ENCODE measurements at places on chromosomes 12 and 14. TPM values are rescaled to one million over a fixed set of nuclear protein-coding genes. Genes with fewer than 3 reads are reported as not detected.

SP7 gene
- not detected for total RNA-seq

DNA sequence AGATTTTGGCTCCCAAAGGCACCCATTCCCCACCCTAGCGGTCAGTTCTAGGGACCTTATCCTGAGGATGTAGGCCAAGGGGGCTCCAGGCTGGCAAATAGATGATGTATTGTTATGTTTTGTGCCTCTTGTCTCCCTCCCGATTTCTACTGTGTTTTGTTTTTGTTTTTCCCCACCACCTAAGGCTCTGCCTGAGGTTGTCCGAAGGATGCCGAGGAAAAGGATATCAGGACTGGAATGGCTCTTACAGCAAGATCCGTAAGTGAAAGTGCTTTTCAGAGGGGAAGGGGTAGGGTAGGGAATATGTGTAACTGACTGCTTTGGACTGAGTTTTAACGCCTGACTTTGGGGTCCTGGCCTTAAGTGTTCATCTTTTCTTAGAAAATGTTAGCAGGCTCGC lies 6.6 kb downstream of the FOXG1 start:
- DNase-seq, result no peak

MYF6 gene
- not detected for total RNA-seq

DNA sequence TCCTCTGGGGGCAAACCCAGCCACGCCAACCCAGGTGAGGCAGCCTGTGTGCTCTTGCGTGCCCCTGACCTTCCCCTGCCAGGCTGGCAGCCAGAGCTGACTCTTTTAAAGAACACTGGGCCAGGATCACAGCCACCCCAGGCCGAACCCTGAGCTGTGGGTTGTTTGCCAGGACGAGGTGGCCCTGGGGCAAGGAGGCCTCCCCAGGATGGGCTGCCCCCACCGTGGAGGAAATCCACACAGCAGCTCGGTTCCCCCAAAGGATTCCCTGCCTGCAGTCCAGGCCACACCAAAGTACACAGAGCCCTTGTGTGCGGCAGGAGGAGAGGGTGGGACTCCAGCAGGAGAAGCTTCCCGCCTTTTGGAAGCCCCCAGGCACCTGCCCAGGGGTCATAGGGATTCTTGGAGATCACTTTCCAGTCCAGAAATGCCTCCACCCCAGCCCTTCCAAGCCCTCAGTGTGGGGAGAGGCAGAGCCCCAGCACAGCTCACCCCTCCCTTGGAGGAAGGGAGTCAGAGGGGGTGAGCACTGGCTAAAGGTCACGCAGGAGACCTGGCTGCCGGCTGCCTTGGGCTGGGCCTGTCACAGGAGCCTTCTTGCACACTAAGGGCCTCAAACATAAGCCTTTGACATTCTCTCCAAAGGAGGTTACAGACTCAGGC lies 115.6 kb downstream of the CALM1 start:
- no peak for DNase-seq

- no peak for DNase-seq
These were observed 70.0 kb downstream of the DNAH10 start for GRCh38 chr12:123832052-123832451.

DNA sequence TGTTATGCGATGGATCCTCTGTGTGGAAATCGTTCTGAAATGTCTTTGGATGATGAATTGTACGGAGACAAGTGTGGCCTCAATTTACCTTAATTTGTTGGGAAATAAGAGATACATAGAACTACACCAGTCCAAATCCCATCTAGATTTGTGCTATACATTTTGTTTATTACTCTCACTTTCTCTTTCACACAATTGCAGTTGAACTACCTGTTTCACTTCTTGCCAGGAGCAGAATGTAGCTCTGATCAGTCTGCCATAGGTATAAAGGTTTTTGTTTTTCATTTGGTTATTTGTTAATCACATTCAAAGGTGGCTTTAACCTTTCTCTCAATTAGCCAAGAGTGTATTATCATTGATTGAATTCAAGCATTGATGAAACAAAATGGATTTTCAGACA lies 268.2 kb downstream of the SNAPC1 start:
- no peak for DNase-seq

CCDC88C gene
- total RNA-seq, result 0.18 TPM

DNAJC22 gene
- total RNA-seq, result 6.7 TPM

LRP1 gene
- 75.5 TPM for total RNA-seq

ACTN1 gene
- total RNA-seq, result 648 TPM

GRCh38 chr12:2125651-2126522 lies 73.1 kb downstream of the CACNA1C start:
- DNase-seq, result no peak

DNA sequence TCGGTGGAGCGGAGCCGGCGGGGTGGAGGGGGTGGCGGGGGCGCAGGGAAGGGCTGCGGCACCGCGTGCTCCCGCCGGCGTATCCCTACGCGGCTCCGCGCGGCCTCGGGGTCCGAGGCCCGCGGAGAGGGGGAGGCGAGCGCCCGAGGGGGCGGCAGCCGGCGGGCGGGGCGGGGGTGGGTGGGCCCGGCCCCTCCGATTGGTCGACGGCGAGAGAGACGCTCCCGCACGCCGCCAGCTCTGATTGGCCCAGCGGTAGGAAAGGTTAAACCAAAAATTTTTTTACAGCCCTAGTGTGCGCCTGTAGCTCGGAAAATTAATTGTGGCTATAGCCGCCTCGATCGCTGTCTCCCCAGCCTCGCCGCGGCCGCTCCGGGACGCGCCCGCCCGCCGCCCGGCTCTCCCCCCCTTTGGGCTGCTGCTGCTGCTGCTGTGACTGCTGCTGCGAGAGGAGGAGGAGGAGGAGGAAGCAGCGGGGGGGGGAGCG lies at the start of gene FOXG1:
Gene FOXG1 (plus strand): TSS at position 319 of the 487 bp plus-strand sequence. CDS start 493 bp downstream, outside the sequence.
- no peak for DNase-seq

DNA sequence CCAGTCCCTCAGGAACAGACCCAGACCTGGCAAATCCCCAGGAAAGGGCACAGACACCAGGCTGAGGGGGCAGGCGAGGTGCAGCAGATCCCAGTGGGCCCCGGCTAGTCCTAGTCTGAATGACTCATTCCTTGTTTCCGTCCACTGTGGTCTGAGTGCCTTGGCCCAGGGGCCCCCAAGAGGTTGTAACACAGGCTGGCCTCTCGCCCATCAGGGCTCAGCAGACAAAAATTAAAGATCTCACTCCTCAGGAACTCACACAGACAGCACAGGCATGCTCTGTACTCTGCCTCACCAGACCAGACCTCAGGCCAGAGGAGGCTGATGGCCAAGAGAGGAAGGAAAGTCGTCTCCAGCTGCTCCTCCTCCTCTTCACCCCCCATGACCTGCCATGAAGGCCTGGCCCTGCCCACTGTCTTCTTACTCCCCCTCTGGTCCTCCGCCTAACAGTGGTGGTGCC lies 7.7 kb upstream of the LTBP2 start:
- DNase-seq, result peak; percentile 98

CCDC38 gene
- total RNA-seq, result not detected

DNA sequence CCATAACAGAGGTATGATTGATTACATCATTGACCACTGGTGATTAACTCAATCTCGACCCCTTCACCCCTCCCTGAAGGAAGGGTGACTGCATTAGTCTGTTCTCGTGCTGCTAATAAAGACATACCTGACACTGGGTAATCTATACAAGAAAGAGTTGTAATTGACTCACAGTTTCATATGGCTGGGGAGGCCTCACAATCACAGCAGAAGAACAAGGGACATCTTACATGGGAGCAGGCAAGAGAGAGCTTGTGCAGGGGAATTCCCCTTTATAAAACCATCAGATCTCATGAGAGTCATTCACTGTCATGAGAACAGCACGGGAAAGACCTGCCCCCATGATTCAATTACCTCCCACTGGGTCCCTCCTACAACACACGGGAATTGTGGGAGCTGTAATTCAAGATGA lies 55.9 kb upstream of the TMCC3 start:
- no peak for DNase-seq

ADSS1 gene
- 2.5 TPM for total RNA-seq

DNA sequence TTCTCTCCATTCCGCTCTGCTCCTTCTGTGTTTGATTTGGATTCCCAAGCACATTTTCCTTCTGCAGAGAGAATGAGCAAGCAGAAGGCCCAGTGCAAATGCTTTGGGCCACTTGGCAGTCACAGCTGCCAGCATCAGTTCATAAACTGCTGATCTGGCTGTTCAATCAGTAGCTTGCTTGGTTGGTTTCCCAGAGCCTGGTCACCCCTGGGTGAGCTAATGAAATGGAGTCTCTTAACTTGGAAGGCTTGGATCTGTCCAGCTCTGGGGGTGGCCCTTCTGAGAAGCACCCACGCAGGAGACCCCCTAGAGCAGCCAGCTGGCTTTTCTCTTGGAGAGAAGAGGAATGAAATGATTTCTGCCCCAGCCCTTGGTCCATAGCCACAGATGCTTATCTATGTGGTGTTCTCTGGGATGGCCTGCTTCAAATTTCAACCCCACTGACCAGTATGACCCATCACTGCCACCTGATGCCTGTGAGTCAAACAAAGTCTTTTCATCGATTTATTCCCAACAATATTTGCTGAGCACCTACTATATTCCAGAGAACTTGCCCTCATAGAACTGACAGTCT lies 30.3 kb downstream of the FAIM2 start:
- DNase-seq, result peak; percentile 42

SMOC1 gene
- 0.90 TPM for total RNA-seq

- DNase-seq, result no peak
These were observed 734 bp downstream of the COX6A1 start for GRCh38 chr12:120438495-120439198.

WNT1 gene
- not detected for total RNA-seq

DNA sequence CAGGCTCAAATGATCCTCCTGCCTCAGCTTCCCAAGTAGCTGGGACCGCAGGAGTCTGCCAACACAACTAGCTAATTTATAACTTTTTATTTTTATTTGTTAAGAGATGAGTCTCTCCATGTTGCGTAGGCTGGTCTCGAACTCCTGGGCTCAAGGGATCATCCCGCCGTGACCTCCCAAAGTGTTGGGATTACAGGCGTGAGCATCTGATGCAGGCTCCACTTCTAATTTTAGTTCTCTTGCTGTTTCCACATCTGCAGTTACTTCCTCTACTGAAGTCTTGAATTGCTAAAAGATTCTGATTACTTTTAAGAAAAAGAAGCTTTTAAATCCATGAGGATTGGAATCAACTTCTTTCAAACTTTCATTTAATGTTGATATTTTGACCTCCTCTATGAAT lies 13.4 kb upstream of the SNX6 start:
- no peak for DNase-seq
